ENCODE measurements at places on chromosomes 3 and 15.
A peak's percentile ranks its signal among the peaks of the same experiment; 100 is the strongest.

DNA sequence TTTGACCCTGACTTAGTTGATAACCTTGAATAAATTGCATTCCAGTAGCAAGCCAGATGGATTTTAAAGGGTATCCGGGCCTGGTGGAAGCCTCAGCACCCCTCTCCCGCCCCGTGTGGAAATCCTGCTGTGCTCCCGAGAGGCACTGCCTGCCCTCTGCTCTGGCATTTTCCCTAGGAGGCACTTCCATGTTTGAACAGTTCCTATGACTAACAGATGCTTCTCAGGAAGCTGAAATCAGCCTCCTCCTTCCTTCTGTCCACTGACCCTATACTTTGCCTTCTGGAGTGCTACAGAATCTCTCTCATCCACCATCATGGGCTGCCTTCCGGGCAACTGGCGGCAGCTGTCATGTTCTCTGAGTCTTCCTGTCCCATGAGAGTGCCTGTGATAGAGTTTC, 90.8 kb downstream of the GABRG3 start:
- no peak for DNase-seq

GRCh38 chr3:179943117-179943880, 93.4 kb downstream of the PEX5L start:
- DNase-seq, result peak; percentile 55

DNA sequence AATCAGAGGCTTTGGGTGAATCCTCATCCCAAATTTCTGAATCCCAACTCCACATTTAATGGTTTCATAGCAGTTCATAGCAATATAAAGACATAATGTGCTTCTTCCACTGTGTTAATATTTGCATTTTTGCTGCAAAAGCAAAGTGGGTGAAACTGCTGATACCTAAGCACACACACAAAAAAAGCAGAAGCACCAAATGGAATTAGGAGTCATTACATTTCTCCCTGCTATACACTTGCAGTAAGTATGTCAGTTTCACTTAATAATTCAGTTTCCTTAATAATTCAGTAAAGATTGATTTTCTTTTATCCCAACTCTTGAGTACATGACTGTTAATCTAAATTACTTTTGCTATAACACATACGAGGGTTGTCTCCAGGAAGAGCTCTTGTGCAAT, 48.9 kb upstream of the ALCAM start:
- no peak for DNase-seq

DNA sequence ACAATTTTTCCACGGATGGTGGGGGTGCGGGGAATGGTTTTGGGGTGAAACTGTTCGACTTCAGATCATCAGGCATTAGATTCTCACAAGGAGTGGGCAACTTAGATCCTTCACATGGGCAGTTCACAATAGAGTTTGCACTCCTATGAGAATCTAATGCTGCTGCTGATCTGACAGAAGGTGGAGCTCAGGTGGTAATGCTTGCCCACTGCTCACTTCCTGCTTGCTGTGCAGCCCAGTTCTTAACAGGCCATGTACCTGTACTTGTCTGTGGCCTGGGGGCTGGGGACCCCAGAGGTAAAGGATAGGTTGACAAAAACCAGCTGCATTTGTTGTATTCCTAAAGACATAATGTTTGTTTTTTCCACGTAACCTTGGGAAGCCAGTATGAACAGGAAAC, 16.0 kb downstream of the DZIP3 start:
- DNase-seq, result no peak

GRCh38 chr15:70316059-70316600, 218.4 kb upstream of the TLE3 start:
- DNase-seq, result no peak
